Stimulated activated CD4-positive, alpha-beta T cell treated with anti-CD3 and anti-CD28 coated beads, TNF-alpha, amount 100 ng/mL, for 24 hours (primary cell): ENCODE measurements at places on chromosomes 2 and 18.

- no peak for DNase-seq
Measured at GRCh38 chr2:176781570-176782217, 430.9 kb upstream of the HNRNPA3 start.

DNA sequence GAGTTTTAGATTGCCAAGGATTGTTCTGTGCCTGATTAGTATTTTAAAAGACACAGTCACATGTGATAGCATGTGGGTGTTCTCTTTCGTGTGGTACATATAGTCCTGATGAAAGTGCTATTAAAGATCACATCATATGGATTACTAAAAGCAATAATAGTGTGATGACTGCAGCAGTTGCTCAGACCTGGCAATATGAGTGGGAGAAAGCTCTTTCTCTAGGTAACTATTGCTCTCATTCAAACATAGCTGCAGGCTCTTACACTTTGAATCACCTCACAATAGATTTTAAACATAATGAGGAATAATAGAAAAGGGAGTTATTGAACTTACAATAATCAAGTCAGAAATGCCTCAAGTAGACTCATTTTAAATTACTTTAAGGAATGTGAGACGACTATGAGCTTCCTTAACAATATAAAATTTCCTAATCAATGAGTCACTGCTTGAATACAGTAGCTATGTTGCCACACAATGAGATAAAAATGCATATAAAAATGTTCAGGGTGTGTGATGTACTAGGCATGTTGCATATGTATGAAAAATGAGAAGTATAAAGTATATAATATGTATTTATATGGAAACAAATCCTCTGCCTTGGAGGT is 452.1 kb downstream of the TMX3 start:
- DNase-seq, result no peak

DNA sequence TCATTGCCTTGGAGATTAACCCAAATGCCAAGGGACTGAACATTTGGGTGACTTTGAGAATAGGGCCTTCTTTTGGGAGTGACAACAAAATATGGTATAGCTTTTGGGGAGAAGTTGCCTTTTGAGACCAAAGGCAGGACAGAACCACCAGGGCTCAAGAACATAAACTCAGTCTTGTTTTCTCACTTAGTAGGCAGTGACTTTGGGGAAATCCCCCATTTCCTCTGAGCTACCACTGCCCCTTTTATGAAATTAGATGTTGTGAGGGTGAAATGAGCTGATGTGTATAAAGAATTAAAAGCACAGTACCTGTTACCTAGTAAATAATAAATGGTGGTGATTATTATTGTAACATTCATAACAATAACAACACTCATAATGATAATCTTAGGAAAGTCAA is 36.5 kb downstream of the GPD2 start:
- no peak for DNase-seq

DNA sequence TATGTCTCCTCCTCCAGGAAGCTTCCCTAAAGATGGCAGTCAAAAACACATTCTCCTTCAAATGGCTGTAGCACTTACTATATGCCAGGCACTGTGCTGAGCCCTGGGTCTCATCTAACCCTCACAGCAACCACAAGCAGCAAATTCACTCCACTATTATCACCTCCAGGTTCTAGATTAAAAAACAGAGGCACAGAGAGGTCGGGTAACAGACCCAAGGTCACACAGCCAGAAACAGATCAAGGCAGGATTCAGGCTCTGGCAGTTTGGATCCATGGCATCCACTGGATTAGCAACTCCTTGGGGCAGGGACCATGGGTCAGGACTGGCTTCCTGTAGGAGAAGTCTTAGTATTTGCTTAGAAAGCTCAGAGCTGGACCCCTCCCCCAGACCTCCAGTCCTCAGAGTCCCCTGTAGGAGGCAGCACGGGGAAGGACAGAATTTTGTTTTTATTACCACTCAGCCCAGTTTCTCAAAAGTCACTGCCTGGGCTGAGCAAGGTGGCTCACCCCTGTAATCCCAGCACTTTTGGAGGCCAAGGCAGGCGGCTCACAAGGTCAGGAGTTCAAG is 34.4 kb downstream of the ZFP36L2 start:
- DNase-seq, result no peak

DNA sequence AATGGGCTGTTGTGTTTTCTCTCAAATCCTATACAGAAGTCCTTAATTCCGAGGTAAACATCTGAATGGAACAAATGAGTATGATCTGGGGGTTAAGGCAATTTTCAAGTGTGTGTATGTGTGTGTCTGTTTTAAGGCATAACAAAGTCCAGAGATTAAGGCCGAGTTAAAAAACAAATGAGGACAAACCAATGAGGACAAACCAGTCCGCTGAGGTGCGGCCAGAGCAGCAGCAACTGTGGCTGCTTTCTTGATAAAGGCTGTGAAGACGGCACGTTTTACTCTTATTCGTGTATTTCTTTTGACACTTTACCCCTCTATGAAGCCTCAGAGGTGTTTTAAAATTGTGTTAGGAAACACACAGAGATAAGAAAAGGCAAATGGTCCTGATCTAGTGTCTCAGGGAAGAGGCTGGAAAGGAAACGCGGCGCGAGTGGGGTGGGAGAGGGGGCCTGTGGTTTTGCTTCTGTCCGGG is 495 bp upstream of the GULP1 start:
- DNase-seq, result no peak

DNA sequence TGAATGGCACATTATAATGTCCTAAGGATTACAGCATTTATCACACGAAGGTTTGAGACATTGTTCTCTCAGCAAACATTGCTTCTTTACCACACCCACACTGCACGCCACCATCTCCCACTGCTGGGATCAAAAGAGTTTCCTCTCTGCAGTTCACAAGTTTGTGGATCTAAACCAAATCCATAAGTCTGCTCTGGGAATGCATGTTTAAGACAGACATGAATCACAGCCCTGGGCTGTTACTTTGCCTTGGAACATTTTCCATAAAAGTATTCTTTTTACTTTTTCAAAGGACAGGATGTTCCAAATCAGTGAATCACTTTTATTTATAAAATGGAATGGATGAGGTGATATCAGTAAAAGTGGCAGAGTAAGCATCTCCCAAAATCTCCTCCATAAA is 36.1 kb downstream of the STPG4 start:
- DNase-seq, result no peak

GRCh38 chr2:117717072-117717471 is 97.4 kb upstream of the DDX18 start:
- no peak for DNase-seq

GRCh38 chr2:70728128-70728527 is 39.9 kb downstream of the ADD2 start:
- DNase-seq, result no peak

GRCh38 chr2:154228566-154229280 is 357.0 kb downstream of the GALNT13 start:
- no peak for DNase-seq
